ENCODE measurements at places on chromosomes 3 and 15.

- DNase-seq, result no peak
Observed at GRCh38 chr3:24300949-24301348, 193.7 kb downstream of the THRB start.

GRCh38 chr15:74830868-74831267 lies 4.4 kb downstream of the CPLX3 start:
- DNase-seq, result no peak

- DNase-seq, result no peak
Observed at GRCh38 chr15:70478251-70478990, 284.9 kb downstream of the UACA start.

DNA sequence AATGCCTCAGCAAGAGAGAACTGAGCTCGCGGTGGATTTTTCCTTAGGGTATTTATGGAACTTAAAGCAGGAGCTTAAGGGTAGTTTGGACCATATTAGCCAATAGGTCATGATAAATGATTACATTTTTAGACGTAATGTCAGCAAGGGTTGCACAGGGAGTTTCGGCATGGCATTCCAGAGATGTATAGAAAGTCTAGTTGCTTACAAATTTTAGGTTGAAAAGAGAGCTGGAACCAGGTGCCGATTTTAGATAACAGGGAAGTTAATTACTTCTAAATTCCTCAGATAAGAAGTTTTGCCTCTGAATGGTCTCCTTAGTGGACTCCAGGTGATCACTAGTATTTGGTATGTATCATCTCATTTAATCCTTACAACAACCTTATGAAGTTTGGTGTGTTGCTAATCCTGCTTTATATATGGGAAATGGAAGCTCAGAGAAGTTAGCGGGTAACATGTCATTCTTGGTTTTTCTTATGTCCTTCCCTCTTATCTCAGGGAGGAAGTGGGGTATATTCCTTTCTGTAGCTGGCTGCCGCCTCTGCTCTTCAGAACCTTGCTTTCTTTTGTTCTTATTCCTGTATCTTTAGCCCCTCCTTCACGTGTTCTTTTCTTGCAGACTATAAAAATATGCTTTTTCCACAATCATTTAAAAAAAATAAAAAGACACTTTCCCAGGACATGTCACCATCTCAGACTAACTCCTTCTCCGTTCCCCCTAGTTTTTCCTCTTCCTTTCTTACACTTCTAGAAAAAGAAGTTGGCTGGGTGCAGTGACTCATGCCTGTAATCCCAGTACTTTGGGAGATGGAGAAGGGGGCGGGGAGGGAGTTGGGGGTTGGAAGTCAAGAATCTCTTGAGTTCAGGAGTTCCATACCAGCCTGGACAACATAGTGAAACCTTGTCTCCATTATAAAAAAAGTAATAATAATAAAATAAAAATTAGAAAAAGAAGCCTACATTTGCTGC lies 25.7 kb downstream of the IQGAP1 start:
- DNase-seq, result no peak

GRCh38 chr15:90201130-90201943 lies at the start of gene SEMA4B:
Gene SEMA4B (plus strand): TSS chr15:90201330. CDS start chr15:90201579, 249 bp downstream.
- DNase-seq, result peak; percentile 80

DNA sequence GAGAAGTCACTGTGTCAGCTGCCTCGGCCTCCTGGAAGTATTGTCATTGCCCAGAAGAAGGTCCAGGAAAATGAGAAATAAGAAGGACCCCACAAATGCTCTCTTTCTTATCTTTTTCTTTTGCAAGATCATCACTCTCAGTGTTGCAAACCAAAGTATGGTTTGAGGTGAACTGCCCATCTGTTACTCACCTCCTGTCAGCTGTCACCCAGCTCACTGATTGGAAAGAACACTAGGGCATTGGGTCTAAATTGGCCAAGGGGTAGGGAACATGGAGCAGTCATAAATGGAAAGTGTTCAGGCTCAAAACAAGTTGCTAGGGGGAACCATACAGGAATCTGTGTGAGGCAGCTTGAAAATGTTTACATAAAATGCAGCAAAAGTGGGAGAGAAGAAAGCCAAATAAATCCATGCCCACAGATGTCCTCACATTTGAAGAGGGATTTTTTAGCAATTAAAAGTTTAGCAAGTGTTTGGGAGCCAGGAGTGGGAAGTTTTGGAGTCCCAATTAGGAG lies 431.2 kb upstream of the THBS1 start:
- no peak for DNase-seq

- DNase-seq, result no peak
Observed at GRCh38 chr3:18208856-18209255, 216.3 kb downstream of the SATB1 start.

DNA sequence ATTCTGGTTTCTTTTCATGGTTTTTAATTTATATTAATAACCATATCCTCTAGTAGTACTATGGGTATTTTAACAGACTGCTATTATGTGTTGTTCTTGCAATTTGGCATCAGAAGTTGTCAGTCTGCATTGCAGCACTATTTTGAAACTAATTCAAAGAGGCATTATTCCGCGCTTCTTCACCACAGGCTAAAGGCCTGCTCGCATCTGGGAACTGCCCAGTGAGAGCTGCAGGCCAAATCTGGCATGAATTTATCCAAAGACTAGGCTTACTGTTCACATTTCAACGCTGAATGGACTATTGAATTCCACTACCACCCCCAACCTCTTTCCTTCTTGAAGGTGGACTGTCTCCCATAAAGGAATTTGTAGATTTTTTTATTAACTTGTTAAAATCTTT lies 310.4 kb upstream of the NR2F2 start:
- DNase-seq, result no peak

DNA sequence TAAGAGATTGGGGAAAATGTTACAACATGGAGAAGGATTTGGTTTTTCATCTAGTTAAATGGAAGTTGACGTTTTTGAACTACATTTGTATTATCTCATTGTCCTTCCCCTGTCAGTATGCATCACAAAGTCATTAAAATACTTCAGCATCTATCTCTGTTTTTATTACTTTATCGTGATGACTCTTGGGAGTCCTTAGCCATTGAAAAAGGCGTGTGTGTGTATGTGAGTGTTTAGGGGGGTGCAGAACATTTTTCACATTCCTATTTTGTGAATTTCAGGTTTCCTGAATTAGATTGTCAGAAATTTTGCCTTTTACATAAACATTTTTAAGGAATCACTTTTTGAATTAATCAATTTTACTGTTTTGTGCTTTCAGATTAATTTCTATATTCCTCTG lies 360.6 kb upstream of the SGO1 start:
- no peak for DNase-seq

- no peak for DNase-seq
Observed at GRCh38 chr3:60294181-60294580, 957.1 kb downstream of the FHIT start.

- DNase-seq, result no peak
Observed at GRCh38 chr3:177124882-177125281, 72.4 kb downstream of the TBL1XR1 start.

DNA sequence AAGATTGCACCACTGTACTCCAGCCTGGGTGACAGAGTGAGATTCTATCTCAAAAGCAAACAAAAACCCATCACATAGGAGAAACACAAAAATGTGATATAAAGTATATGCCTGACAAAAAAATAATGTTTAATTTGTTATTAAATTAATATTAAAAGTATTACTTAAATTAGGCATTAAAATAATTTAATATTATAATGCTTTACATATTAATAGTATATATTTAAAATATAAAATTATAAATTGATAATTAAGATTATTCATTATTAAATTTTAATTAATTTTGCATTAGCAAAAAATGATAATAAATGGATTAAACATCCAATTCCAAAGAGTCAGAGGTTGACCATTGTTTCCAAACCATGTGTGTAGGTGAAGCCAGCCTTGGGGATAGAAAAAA lies 22.0 kb upstream of the GABRA5 start:
- DNase-seq, result no peak

DNA sequence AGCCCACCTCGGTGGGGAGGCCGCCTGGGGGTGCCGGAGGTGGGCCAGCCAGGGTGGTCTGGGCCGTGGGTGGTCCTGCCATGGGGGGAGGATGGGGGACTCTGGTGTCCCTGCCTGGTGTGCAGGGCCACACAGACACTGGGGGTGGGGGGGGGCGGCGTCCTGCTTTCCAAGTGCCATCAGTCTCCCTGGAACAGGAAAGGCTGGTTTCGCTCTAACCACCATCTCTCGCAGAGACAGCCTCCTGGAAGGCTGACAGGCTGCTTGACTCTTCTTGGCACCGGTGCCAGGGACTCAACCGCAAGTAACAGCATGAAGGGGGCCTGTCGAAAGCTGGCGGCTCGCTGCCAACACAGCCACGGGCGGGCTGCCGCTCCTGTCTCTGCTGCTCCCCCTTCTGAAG lies 40.3 kb downstream of the RGMA start:
- peak; percentile 63 for DNase-seq

DNA sequence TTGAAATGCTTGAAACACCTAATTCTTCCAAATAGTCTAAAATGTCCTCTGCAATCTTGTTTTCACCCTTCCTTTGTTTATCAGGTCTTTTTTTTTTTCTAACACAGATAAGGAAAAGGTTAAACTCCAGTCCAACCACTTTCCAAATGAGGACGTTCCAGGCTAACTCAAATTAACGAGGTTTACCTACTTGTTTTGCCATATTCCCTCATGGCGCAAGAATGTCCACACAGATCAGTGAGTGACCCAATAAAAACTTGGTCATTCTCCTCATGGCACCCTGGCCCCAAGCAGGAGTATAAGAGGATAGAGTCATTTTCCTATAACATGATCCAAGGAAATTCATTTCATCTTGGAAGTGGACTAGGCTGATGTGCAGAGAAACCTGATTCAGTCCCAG lies 6.6 kb upstream of the LIPC start:
- no peak for DNase-seq

- no peak for DNase-seq
Observed at GRCh38 chr3:45686850-45687249, 2.3 kb upstream of the SACM1L start.

- DNase-seq, result no peak
Observed at GRCh38 chr15:22855791-22856190, 17.3 kb downstream of the NIPA2 start.

GRCh38 chr3:39423436-39423970 lies 17.0 kb downstream of the RPSA start:
- no peak for DNase-seq

DNA sequence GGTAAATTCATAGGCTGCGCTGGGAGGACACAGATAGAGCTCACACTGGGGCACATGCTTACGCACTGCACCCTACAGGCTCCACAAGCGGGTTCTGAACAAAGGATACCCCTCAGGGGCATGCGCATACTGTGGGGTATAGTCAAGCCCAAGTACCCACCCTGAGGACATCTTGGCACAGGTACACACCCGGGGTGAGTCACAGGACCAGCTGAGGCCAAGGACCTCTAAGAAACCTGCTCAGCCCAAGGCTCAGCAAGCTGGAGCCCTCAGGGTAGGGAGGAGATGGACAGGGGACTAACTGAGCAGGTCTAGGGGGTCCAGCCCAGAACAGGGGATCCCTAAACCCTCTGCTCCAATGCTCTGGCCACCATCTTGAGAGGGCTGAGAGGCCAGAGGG lies 3.3 kb downstream of the SHISA5 start:
- DNase-seq, result no peak

GRCh38 chr3:184740509-184741258 lies 28.8 kb upstream of the MAGEF1 start:
- DNase-seq, result peak; percentile 84

GRCh38 chr3:212432-212831 lies 15.9 kb downstream of the CHL1 start:
- no peak for DNase-seq

DNA sequence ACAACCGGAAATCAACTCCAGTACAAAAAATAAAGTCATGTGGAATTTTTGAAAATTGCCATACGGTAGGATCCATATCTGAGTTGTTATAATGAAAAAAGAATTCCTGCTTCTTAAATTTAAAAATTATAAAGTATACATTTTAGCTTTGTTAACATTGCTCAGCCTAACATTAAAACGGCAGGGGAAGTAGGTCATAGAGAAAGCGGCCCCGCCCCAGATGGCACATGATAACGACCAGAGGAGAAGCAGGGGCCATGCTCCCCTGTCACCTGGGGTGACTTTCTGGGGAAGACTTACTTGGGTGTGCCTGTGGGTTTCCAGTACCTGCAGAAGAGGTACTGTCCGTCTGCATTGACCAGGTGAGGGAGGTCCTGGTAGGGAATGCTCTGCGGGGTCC lies 921 bp downstream of the MGLL start:
- no peak for DNase-seq

GRCh38 chr3:105806359-105806758 lies 62.5 kb downstream of the CBLB start:
- DNase-seq, result peak; percentile 43

- DNase-seq, result no peak
Observed at GRCh38 chr3:33184863-33185262, 33.7 kb downstream of the SUSD5 start.

GRCh38 chr3:193743702-193744047 lies 150.7 kb downstream of the OPA1 start:
- DNase-seq, result no peak

- peak; percentile 65 for DNase-seq
Observed at GRCh38 chr15:48627260-48627940, 18.1 kb downstream of the FBN1 start.

- no peak for DNase-seq
Observed at GRCh38 chr15:70166506-70167087, 68.9 kb upstream of the TLE3 start.

DNA sequence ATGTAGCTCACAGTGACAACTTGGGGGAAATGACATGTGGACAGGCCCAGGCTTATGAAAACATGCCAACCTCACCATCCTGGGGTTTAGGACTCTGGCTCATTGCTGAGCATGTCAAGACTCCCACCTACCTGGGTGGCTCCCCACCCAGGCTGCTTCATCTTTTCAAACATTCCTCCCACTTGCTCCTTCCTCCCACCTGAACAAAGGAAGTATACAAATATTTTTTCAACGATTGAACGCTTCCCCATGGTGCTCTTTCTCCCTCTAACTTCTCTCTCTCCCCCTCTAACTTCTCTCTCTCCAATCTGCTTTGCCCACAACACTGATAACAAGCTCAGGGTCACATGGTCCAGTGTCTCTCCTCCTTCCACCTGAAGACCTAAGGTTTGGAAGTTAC lies 27.7 kb upstream of the CPEB1 start:
- no peak for DNase-seq

DNA sequence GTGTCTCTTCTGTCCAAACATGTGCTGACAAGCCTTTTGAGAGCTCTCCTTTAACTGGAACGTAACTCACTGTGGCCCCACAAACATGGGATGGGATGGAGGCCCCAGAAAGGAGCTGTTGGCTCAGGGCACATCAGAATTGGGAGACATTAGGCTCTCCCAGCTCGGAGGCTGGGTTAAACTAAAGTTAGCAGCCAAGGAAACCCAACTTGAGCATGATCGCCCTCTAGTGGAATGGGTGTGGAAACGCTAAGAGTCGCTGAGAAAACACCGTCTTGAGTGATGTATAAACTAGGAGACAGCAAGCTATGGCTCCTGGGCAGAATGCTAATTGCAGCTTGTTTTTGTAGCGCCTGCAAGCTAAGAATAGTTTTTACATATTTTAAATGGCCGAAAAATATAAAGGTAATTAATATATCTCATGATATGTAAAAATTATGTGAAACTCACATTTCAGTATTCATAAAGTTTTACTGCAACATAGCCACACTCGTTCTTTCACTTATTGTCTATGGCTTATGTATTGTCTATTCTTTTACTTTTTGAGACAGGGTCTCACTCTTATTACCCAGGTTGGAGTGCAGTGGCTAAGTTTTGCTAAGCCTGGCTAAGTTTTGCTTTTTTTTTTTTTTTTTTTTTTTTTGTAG lies 138.8 kb upstream of the HACD2 start:
- DNase-seq, result peak; percentile 76

GRCh38 chr15:62021991-62022600 lies 38.2 kb downstream of the VPS13C start:
- DNase-seq, result no peak
